ENCODE measurements at places on chromosomes 3 and 15.
A peak's percentile ranks its signal among the peaks of the same experiment; 100 is the strongest.

DNA sequence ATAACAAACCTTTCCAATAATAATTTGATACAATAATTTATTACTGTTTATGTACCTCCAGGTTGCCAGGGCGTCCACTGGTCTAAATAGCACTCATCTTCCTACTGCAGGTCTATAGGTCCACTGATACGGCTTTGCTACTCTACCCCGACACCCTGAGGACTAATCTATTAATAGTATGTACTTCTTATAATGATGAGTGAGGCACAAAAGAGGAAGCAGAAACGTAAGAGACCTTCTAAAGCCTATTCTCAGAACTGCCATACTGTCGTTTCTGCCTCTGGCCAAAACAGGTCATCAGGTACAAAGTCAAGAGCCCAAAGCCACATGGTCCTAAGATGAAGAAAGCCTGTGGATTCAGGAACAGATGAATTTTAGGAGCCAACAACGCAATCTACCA, 163.2 kb upstream of the GRM7 start:
- no peak for DNase-seq

- no peak for DNase-seq
Measured at GRCh38 chr3:99783011-99783573, 34.6 kb upstream of the CMSS1 start.

GRCh38 chr3:111923095-111923771, 55.6 kb upstream of the ABHD10 start:
- no peak for DNase-seq

DNA sequence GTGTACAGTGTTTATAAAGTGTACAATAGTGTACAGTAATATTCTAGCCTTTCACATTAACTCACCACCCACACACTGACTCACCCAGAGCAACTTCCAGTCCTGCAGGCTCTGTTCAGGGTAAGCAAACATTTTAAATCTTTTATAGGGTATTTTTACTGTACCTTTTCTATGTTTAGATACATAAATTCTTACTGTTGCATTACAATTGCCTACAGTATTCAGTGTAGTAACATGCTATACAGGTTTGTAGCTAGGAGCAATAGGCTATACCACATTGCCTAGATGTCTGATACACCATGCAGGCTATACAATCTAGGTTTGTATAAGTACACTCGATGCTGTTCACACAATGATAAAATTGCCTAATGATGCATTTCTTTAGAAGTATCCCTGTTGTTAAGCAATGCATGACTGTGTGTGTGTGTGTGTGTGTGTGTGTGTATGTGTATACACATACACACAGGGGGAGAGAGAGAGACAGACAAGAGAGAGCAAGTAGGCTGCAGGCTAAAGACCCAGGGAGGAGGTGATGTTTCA, 72.5 kb upstream of the PRR23C start:
- no peak for DNase-seq

DNA sequence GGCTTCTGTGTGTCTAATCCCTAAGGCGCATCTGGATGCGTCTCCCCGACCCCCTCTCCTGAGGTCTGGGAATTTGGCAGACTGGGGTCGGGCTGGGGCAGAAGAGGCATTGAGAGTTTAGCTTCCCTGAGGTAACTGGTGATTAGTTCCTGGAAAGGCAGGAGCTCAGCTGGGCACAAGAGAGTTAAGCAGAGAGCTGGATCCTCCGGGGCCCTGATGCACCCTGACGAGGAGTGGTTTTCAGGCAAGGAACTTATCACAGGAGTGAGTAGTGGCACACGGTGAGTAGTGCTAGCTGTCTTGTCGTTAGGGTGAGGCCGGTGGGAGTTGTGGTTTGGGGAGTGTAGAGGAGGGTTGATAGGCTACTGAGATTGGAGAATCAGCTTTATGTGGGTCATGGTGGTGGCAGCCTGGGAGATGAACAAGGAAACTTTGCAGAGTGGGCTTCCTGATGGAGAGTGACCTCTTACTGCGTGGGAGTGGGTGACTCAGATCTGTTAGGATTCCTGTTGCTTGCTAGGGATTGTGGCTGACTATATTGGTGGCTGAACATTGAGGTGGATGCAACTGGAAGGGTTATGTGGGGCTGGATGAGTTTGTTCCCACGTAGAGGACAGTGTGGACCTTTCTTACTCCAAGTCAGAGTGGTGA, 897 bp downstream of the RAD54L2 start:
- peak; percentile 58 for DNase-seq

DNA sequence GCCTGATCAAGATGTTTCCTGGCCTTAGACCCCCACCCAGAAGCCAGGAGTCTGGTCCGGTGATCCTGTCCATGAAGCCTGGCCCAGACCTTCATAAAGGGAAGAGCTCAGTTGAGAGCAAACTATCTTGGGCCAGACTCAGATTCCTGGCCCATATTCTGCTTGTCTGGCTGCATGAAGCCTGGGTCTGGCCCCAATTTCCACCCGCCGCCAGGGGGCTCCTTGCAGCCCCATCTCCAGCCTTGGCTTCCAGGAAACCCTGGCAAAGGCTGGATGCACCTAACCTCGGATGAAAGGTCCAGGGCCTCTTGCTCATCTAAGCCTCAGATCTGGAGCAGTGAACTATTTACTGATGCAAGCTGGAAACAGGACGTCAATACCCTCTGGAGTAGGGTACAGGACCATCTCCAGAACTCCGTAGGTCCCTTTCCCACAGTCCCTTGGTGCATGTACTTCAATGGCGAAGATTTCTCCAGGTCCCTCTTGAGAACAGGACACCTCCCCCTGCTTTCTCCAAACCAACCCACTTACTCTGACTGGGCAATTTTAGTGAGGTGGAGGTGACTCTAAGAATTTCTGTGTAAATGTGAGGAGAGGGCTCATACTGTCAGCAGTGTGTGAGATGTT, 5.6 kb downstream of the FOXL2 start:
- peak; percentile 20 for DNase-seq

GRCh38 chr15:74976159-74976558, 19.2 kb upstream of the SCAMP5 start:
- DNase-seq = no peak

DNA sequence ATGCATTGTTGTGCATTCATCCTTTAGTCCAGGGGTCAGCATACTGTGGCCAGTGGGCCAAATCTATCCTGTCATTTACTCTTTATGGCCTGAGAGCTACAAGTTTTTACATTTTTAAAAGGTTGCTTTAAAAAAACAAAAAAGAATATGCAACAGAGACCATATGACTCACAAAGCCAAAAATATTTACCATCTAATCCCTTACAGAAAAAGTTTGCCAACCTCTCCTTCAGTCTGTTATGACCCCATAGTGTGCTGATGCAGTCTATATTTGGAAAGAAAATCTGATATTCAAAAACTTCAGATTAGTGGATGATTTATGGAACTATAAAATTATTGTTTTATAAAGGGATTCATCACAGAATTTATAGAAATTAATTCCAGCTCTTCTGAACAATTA, 237.5 kb upstream of the IL12A start:
- no peak for DNase-seq

GRCh38 chr3:49867871-49868321, 1.8 kb downstream of the CAMKV start:
- DNase-seq = no peak

DNA sequence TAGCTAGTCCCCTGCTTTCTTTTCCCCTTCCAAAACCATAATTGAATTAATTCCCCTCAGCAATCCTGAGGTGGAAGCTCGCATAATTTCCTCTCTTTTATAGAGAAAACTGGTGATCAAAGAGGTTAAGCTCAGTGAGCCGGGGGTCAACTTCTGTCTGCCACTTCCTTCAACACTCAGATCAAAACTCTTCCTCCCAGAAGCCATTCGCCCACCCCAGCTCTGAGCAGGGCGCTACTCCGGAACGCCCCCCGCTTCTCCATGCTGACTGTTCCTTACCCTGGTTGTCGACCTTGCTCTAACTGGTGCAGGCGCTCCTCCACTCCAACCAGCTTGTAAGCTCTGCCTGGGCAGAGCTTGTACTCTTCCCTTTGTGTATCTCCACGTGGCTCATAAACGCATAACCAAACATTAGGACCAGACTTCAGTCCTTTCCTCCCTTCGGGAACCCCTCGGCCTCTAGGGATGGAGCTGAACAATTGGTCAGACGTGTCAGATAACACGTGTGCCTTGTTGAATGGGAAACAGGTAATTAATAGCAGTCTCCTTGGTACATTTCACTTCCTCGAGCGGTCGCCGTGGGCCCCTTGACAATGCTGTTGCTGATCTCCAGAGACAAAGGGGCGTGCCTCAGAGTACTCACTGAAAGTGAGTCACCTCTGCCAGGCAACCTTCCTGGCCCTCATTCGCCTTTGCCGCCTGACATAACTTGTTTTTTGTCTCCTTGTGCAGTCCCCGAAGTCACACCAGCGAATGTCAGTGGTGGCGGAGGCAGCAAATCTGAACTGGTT, 71.8 kb downstream of the IL5RA start:
- no peak for DNase-seq
